Lung (tissue), 17 donors: ENCODE measurements at places on chromosomes 12 and 14.

DNA sequence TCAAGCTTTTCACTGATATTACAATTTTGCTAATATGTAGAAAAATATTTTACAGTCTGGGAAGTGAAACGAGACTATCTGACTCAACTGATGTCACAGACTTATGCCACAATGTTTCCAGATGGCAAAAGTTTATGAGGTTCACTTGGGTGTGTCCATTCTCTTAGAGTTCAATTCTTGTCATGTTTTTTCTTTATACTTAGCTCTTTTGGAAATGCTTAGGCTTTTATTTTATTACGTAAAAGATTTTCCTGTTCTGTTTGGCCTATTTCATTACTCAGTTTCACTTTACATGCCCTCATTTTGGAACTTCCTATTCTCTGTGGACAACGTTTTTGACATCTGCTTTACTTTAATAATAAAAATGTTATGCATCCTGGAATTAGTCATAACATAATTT is 2.1 kb upstream of the PDZRN4 start:
- DNase-seq: no peak

- DNase-seq: no peak
Observed at GRCh38 chr12:46815809-46816208, 10.0 kb downstream of the SLC38A4 start.

GRCh38 chr12:53765891-53766290 is 14.1 kb upstream of the CISTR start:
- no peak for DNase-seq

DNA sequence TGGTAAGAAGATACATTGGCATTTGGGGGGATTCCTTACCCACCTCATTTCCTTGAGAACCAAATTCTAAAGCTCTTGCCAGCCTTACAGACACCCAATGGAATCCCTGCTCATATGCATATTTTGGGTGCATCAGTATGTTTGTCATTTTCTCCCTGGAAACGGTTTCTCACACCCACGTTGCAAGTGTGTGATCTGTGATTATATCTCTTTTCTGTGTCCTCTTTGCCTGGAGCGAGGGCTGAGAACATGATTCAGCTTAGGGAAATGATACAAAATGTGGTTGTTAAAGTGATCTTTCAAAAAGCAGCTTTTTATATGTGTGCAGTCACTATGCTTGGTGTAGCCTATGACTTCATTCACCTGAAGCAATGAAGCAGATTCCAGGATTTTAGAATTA is 52.0 kb downstream of the KCNMB4 start:
- no peak for DNase-seq

DNA sequence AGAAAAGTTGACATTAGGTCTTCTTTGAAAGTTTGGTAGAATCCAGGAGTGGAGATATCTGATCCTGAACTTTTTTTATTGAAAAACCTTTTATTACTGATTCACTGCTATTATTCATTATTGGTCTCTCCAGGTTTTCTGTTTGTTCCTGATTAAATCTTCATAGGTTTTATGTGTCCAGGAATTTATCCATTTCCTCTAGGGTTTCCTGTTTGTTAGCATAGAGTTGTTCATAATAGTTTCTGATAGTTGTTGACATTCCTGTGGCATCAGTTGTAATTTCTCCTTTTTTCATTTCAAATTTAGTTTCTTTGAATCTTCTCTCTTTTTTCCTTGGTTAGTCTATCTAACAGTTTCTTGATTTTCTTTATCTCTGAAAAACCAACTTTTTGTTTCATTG is 370.3 kb downstream of the SLC6A15 start:
- DNase-seq: no peak

GRCh38 chr14:76961631-76962302 is 66.7 kb downstream of the IRF2BPL start:
- peak; percentile 92 for DNase-seq

DNA sequence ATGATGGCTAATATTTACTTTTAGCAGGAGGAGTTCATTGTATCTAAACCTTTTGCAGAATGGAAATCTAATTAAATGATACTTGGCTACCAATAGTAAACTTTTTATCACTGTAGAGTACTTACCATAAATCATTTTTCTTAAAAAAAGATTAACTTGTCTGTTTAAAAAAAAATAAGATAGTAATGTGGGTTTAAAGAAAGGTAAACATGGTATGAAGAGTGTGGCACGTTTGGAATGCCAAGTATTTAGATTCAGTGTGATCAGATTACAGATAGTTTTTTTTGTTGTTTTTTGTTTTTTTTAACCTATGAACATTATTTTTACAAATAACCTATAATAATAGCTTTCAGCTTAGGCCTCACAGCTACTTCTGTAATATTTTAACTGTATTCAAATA is 25.8 kb downstream of the KTN1 start:
- no peak for DNase-seq
